ENCODE measurements at places on chromosomes 7 and 10.

DNA sequence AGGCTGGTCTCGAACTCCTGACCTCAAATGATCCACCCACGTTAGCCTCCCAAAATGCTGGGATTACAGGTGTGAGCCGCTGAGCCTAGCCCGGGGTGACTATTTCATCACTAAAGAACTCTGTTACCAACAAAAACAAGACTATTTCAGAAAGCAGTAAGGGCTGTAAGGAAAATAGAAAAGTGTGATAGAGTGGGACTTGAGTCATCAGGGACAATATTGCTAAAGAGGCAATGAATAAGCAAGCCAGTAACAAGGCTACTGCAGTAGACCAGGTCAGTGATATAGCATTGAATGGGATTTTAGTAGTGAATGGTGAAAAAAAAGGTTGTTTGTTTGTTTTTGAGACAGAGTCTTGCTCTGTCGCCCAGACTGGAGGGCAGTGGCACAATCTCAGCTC lies 51.7 kb downstream of the SVOPL start:
- no peak for DNase-seq

- no peak for DNase-seq
Measured at GRCh38 chr7:74683799-74684198, 26.3 kb downstream of the GTF2I start.

- DNase-seq: no peak
Measured at GRCh38 chr7:3194501-3195141, 106.4 kb upstream of the SDK1 start.

GRCh38 chr7:11331128-11332102 lies 357.7 kb downstream of the PHF14 start:
- no peak for DNase-seq

- no peak for DNase-seq
Measured at GRCh38 chr7:48295296-48295971, 124.2 kb downstream of the ABCA13 start.

DNA sequence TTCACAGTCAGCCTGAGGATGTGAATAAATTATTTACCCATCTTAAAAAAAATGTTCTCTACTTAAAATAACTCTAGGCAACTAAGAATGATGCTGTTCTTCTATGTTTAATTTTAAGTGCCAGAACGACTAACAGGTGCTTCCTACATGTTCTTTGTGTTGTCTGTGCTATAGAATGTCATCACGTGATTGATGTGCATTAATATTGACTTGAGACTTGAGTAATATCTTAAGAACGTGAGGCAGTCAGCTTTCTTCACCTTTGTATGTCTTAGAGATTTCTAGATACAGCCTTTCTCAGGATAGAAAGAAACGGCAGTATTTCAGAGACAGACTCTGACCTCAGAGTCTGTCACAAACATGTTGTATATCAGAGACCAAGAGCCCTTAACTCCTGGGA lies 274.6 kb downstream of the KCND2 start:
- no peak for DNase-seq

DNA sequence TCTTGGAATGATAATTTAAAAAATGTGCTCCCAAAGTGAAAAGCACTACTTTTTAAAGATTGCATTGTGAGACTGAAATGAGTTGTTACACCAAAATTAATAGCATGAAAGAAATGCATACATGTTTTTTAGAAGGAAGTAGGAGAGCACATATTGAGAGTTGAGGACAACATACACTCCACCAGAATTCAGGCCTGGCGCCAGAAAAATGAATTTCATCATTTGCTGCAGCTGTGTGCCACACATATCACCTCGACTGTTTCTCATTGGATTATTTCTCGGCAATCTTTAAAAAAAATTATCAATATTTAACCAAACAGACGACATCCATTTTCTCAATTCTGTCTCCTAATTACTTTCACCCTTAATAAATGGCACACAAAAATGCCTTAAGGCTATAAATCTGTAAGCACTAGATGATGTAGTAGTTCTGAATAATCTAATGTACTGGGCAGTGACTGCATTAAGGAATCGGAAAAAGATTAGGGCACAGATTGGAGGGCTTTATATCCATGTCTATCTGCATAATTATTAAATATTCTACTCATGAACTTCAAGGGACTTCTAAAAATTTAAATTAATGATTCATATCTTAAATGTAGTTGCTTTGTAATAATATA lies 590.4 kb downstream of the NXPH1 start:
- DNase-seq: no peak

DNA sequence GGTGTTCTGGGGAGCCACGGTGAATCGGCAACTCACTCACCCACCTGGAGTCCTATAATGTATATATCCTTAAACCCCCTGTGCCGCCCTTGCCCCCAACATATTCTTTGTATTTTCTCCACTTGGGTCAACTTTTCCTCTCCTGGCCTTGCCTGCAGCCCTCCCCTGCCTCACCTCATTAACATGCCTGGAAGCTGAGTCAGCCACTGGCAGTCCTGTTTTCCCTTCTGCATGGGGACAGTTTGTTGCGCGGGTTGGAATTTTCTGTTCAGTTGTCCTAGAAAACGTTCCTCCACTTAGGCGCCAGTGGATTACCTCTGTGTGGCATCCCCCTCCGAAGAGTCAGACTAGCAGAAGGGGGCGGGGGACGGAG lies 97.4 kb downstream of the C10orf105 start:
- DNase-seq: no peak

DNA sequence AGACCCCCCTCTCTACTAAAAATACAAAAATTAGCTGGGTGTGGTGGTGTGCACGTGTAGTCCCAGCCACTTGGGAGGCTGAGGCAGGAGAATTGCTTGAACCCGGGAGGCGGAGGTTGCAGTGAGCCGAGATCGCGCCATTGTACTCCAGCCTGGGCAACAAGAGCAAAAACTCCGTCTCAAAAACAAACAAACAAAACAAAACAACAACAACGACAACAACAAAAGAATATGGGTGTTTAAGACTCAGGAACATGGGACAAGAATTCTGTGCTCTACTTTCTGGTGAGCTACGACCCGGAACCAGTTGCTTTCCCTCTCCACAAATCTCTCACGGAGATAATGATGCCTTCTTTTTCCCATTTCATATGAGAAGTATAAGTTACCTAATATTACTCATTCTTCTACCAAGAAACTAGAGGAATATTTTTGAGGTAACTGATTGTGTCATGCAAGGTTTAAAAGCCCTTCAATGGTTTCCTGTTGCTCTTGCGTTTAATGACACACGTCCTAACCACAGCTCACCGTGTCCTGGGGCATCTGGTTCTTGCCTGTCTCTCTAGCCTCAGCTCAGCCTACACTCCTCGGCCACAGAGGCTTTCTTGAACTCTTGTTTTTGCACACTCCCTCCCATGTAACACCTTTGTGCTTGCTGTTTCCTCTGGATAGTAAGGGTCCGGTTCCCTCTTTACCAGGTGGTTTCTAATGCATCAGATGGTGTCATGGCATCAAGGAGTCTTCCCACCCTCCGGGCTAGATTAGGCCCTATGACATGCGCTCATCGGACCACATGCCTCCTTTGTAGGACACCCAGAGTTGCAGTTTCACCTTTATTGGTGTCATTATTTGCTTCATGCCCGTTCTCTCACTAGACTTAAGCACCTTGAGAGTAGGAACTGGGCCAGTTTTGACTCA lies 67.5 kb downstream of the PFKFB3 start:
- DNase-seq: peak; percentile 16

DNA sequence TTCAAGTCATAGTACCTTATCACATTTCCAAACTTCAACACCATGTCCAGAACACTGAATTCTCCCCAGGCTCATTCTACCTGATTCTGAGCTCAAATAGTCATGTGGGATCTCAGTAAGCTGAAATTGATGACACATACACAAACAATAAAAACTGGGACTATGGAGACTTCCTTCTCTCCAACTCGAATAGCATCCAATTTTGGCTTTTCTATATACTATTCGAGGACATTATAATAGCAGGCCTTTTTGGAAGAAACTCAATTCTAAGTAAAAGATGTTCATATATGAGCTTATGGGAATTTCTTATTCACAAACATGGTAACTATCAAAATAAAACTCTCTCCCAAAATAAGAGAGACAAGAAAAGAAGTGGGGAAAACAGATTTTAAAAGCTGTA lies 551 bp upstream of the TAS2R40 start:
- DNase-seq: no peak

GRCh38 chr7:33262476-33262875 lies 133.1 kb downstream of the BBS9 start:
- DNase-seq: no peak

GRCh38 chr10:70497120-70497545 lies 18.6 kb downstream of the PALD1 start:
- DNase-seq: no peak
